ENCODE measurements at places on chromosomes 11 and 22.

- DNase-seq = peak; percentile 7
Measured at GRCh38 chr11:131109257-131109656, 193.0 kb upstream of the SNX19 start.

- peak; percentile 40 for DNase-seq
Measured at GRCh38 chr11:80414181-80415165, 973.6 kb upstream of the TENM4 start.

GRCh38 chr11:60862171-60862570 lies 5.2 kb upstream of the ZP1 start:
- DNase-seq = no peak

GRCh38 chr11:100663996-100664395 lies 23.1 kb upstream of the ARHGAP42 start:
- no peak for DNase-seq

- DNase-seq = peak; percentile 19
Measured at GRCh38 chr11:43681401-43681942, 934 bp downstream of the HSD17B12 start.

DNA sequence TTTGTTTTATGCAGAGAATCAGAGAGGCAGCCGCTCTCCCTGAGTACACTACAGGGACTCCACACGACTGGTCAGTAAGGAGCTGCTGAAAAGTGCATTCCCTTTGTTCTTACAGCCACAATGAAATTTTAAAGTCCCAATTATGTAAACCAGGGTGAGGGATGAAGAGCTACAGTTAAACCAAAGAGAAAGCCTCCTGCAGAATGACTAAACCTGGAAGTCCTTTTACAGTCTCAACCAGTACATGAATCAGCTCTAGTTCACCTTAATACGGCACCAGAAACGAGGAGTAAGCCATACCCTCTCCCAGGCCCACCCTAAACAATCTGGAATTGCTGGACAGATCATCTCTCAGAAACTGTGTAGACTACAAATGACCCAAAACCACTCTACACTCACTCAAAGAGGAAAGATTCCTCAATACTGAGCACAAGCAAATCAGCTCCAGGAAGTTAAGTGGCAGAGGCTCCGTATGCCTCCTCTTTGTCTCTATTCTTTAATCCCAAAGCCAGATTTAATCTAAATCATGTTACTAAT lies 113.1 kb downstream of the RBFOX2 start:
- DNase-seq = peak; percentile 12

- DNase-seq = no peak
Measured at GRCh38 chr11:68665436-68665835, 18.9 kb upstream of the GAL start.

DNA sequence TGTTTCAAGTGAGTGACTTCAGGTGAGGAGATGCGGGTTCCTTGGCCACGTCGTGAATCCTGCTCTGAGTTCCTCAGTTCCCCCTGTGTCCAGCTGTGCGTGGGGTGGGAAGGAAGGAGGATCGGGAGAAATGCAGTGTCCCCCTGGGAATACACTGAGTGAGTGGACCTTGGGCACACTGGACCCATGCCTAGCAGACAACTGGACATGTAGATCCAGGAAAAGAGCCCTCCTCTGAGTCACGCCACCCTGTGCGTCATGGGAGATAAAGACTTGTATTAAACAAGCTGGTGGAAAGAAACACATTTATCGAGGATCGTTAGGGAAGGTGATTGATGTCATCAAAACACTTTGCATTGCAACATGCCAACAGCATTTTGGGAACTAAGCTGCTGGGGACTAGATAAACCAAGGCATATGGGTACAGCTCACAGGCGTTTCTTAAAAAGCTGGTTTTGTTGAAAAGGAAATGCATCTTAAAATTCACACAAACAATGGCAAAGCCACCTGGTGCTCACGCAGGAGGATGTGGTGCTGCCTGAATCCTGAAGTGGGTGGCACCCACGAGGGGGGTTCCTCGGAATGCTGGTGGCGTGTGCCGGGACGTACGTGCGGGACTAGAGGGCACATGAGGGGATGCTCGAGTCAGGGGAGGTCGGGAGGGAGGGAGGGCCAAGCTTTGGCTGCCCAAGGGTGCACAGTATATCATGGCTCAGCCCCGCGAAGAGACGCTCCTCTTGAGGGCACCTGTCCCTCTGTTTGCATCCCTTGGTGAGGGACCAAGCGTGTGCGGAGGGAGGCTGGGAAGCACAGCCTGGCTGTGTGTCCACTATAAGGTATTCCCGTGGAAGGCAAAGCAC lies 303.5 kb downstream of the TBC1D22A start:
- DNase-seq = no peak

DNA sequence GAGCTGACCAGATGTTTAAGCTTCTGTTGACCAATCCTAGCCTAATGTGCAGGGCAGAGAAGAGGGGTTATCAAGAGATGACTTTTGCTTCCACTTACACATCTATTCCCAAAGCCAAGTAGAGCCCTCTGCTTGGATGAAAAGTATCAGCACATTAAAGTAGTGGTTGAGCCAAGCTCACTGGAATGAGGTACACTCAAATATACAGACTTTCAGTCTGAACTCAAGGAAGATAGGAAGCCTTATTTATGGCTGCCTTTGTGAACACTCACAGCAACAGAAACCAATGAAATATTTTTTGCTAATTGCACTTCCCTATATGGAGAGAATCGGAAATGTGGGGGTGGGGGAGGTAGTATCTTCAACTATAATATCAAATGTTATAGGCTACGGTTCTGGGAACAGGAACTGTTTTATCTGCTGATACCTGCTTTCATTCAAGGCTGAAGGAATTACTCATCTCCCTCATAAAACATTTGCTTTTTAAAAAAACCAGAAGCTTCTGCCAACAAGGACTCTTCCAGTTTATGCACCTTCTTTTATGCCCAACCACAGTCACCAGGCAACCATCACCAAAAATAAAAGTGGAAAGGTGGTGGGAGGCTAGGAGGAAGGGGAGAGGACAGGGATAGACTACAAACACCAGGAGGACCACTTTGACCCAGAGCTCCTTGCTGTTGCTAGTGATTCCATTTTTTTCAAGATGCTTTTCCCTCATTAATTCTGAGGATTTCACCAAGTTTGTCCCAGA lies 91.2 kb downstream of the CLPB start:
- no peak for DNase-seq

All from RWPE1 (cell line).